Effector memory CD4-positive, alpha-beta T cell (primary cell): ENCODE measurements at places on chromosomes 4 and X.

DNA sequence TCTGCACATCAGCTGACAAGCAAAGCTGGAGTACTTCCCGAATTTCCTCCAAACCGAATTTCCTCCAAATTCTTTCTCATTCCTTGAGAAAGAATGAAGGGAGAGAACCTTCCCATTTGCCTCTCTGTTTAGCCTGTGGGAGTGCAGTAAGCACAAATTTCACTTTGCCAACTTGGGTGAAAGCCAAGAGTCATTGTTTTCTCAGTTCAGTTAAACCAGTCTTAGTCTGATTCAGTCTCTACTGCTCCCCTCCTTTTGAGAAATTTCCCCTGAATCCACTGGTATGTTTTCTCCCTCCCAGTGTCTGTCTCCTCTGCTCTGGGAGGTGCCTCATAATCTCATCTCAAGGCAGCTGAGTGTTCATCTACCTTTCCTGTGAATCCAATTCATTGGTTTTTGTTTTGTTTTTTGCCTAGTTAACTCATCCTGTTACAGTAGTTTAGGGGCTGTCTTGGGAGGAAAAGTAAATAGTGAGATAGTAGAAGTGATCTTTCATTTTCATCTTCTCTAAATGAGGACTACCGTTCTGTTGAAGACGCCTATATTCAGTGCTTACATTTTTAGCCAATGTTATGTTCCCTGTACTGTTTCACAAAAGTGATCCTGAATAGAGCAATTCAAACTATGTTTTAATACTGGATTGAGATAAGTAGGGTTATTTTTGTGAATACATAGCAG lies 49.0 kb downstream of the SYTL5 start:
- DNase-seq: no peak

- DNase-seq: no peak
These were observed 58.9 kb upstream of the RBM47 start for GRCh38 chr4:40688446-40689095.

DNA sequence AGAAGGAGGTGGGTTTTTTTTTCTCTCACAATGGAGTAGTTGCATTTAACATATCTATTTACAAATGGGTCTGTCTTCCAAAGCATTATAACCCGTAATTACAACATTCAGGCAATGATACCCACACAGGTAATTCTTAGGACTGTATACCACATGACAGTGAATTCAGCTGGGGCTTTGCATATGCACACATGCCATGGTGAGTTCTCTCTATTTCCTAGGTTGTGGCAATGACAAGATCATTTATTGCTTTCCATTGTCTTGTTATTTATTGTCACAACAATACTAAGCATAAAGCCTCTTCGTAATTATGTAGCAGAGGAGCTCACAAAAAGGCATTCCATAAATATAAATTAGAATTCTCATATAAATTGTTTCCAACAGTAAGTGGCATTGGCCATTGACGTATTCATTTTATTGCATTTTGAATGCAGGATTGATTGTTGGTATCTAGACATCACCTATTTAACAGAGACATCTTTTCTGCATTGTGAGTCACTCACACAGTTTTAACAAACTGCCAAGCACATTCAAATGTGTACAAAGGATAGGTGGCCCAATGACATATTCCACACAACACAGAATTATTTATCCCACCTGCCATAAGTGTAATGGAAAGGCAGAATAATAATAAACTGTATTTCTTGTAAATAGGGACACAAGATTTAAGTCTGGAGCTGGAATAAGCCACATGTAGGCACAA lies 390.7 kb upstream of the GALNT7 start:
- no peak for DNase-seq

GRCh38 chrX:134241960-134242619 lies 5.1 kb downstream of the CCDC160 start:
- no peak for DNase-seq

DNA sequence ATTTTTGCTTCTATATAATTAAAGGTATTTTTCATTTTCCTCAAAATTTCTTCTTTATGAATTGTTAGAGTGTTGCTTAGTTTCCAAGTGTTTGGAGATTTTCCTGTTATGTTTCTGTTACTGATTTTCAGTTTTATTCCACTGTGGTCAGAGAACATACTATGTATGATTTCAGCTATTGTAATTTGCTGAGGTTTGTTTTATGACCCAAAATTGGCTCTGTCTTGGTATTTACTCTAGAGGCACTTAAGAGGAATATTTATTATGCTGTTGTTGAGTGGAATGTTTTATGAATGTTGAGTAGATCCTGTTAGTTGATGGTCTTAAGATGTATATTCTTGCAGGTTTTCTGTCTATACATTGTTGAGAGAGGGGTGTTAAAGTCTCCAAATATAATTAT lies 263.5 kb downstream of the PABPC4L start:
- DNase-seq: no peak

- DNase-seq: no peak
These were observed 4.3 kb upstream of the SLC26A1 start for GRCh38 chr4:997375-998071.

- no peak for DNase-seq
These were observed 185.8 kb downstream of the ANKRD50 start for GRCh38 chr4:124526769-124527168.

DNA sequence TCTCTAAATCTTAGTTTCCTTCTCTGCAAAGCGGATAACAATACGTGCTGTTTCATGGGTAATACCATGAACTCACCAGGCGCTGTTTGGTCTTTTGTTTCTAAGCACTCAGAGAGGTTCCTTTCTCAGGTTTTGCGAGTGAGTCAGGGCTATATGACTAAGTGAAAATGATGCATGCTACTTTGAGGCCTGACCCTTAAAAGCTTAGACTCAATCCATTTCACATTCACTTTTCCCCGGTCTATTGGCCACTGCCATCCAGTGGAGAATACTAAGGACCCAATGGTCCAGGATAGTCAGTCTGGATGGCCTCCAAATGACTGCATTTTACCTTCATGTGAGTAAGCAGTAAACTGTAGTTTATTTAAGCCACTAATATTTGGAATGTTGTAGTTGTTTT lies 400.8 kb upstream of the SLIT2 start:
- DNase-seq: no peak

DNA sequence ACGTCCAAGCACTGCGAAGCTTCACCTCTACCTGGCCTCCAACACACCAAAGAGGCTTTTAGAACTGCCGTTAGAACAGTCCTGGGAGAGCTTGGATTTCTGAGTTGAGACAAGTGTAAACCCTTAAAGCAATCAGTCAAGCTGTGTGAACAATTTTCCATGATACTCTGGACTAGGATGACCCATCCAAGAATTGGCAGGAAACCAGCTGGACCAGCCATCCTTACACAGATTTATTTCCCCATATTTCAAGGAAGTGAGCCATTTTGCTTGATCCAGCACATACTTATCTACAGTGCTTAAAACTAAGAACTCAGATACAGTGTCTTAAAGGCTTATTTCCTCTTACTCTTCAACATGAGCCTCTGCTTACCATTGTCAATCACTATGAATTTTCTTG lies 340.7 kb upstream of the HS3ST1 start:
- no peak for DNase-seq

- DNase-seq: no peak
These were observed 63.5 kb upstream of the EMCN start for GRCh38 chr4:100581337-100581736.
